ENCODE measurements at places on chromosomes 3 and 15. TPM values are rescaled to one million over a fixed set of nuclear protein-coding genes. Genes with fewer than 3 reads are reported as not detected.
A peak's percentile ranks its signal among the peaks of the same experiment; 100 is the strongest.

GRCh38 chr3:138113326-138113725, 2.1 kb downstream of the DZIP1L start:
- no peak for DNase-seq

GRCh38 chr3:146314871-146315270, 64.0 kb upstream of the PLSCR4 start:
- DNase-seq = no peak

DNA sequence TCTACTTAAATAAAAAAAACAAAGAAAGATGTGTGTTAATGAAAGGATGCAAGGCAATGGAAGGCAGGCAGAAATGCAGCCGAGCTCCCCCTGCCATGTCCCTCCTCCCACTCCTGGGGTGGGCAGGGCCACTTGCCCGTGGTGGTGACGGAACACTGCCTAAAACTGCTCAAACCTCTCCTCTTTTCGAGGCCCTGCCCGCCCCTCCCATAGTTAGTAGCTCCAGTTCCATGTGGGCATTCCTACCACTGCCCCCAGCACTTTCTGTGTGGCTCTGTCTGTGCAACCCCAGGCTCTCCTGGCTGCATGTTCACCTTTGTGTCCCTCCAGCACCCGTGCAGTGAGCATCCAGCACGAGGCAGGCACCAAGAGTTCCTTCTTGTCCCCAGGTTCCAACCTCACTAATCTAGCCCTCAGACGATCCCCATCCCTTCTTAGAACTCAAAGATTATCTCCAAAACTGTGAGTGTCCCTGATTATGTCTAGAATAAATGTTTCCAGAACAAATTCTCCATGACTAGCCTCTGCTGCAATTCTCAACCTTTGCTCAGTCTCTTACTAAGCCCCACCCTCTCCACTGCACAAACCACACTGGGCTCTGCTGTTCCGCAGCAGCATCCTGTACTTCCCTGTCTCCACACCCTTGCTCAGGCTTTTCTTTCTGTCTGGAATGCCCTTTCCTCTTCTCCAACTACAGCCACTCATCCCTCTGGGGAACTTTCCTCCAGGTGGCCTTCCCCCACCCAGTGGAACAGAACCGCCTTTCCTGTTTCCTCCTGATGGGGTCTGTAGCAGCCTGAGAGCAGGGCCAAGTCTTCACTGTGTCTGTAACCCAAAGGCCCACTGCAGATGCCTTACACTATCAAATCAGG, 32.6 kb upstream of the SPTBN5 start:
- no peak for DNase-seq

DNA sequence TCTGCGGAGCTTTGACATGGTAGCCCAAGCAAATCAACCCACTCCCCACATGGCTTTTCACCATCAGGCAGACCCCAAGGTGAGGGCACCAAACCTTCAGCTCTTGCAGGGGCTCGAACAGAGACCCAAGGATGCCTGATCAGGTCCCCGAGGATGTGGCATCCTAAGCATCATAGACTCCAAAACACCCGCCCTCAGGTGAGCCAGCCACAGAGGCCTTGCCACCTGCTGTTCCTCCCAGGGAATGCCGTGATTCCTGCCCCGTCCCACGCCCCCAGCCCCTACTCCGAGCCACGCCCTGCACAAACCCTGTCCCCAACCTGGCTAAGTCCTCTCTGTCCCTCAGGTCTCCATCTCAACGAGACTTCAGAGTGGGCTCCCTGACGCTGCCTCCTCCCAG, 34.7 kb upstream of the SLC41A3 start:
- no peak for DNase-seq

DNA sequence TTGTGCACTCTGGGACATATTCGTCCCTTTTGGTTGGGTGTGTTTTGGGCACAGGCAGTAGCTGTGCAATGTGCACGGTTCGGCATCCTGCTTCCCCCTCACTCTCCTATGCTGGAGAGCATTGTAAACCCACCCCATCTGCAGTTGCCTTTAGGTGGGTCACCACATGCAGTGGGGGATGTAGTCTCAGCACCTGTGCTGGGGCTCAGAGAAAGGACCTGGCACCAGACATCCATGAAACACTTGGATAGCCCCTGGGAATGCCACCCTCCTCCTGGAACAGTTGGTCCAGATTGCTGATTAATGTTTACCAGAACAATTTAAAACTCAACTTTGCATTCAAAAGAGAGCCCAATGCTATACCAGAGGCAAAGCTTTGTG, 123.9 kb upstream of the MEF2A start:
- DNase-seq = no peak

GRCh38 chr15:89963301-89964231, 37.6 kb upstream of the ZNF710 start:
- no peak for DNase-seq

- no peak for DNase-seq
Observed at GRCh38 chr15:39114690-39115378, 466.0 kb upstream of the THBS1 start.

- DNase-seq = no peak
Observed at GRCh38 chr15:95365511-95366107, 964.9 kb upstream of the NR2F2 start.

- DNase-seq = no peak
Observed at GRCh38 chr3:55708242-55708641, 221.1 kb upstream of the WNT5A start.

GRCh38 chr3:171383206-171384018, 76.8 kb downstream of the TNIK start:
- no peak for DNase-seq

GRCh38 chr15:68383161-68384074, 48.5 kb downstream of the ITGA11 start:
- DNase-seq = peak; percentile 10

DNA sequence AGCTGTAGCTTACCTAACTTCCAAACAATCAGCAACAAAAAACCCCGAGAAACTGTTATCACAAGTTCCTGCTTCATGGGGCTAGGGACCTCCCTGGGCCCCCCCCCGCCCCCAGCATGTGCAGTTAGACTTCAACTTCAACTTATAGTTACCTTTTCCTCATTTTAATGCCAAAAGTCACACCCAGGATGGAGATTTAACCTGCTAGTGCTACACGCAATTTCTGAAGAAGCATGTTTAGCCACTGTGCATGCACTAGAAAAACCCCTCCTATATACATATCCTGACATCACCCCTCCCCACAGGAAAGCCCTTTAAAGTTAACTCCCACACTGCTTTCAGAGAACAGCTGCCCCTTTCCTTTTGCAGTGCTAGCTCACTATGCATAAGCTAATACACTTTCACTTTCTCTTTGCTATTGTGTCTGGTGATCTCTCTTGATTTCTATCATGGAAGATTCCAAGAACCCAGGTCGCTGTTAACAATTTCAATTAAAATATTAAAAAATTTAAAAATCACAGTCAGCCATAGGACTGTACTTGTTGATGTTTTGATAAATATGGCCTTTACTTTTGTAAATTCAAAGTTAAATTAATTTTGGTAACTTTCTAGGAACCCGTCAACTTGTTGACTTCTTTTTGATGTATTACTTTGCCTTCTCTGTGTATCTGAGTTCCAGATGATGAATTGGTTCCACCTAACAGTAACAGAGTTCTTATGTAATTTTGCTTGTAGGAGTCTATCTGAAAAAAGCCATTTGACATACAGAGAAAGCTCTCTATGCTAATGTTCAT, 75.2 kb upstream of the ACAD9 start:
- peak; percentile 29 for DNase-seq

GRCh38 chr3:49017229-49017970, 980 bp downstream of the DALRD3 start:
- DNase-seq = no peak

DNA sequence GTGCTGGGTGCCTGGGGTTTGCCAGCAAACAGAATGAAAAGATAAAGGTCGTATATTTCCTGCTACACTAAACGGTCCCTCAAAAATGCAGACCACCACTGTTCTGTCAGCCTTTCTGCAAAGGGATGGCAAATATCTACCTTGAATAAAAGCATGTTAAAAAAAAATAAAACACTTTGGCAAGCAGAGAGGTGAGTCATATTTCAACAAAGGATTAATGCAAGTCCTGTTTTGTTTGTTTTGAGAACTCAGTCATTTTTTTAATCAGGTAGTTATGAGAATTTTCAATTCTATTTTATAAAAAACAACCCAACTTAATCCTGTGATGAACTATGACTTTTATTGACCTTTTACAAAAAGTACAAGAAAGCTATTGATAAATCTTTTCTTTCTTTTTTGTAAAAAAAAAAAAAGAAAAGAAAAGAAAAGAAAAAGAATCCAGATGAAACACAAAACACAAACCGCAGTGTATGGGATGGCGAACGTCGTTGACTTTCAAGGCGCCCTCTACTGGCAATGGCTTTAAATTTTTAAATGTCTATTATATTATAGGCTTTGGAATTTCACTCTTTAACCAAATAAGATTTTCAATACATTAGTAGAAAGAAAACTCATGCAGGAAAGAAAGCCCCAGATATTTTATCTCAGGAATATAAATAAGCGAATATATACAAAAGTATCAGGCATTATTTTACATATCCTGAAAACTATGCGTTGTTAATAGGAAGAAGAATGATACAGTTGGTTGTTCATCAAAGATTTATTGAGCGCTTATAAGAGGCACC, 87.8 kb downstream of the NCEH1 start:
- DNase-seq = peak; percentile 29

DNA sequence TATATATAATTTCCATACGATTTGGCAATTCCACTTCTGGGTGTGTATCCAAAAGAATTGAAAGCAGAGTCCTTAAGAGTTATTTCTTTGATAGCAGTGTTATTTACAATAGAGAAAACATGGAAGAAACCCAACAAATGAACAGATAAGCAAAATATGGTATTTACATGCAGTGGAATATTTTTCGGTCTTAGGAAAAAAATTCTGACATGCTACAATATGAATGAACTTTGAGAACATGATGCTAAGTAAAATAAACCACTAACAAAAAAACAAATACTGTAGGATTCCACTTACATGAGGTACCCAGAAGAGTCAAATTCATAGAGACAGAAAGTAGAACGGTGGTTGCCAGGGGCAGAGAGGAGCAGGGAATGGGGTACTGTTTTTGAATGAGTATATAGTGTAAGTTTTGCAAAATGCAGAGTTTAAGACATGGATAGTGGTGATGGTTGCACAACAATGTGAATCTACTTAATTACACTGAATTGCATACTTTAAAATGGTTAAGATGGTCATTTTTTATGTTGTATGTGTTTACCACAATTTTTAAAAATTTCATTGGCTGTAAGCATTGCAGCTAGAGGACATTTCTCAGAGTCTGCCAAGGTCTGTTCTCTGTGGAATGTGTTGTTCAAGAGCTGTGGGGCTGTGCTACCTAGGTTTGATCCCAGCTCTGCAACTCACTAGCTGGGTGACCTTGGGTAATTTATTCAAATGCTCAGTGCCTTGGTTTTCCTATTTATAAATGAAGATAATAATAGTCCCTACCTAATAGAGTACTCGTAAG, 122.1 kb downstream of the MEX3B start:
- DNase-seq = no peak

DNA sequence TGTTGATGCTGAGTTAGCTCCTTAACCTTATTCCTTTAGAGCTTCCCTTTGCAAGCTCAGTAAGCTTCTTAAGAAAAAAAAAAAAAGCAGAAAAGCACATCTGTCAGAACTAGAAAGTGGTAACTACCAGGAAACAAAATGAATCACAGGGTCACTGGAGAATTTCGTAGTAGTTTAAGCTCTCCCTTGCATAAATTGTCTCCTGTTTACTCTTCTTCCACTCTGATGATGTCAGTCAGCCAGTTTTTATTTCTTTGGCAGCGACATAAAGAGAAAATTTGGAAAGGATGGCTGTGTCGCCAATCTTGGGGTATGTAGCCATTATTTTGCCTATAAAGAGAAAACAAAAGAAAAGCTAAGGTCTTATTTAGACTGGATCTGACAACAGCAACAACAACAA, 3.2 kb upstream of the GABRR3 start:
- DNase-seq = no peak

- DNase-seq = no peak
Observed at GRCh38 chr3:143301031-143301901, 181.7 kb downstream of the CHST2 start.

- DNase-seq = no peak
Observed at GRCh38 chr15:99239545-99240198, 9.7 kb downstream of the TTC23 start.

GRCh38 chr15:78739996-78740903, 71.0 kb downstream of the ADAMTS7 start:
- no peak for DNase-seq

DNA sequence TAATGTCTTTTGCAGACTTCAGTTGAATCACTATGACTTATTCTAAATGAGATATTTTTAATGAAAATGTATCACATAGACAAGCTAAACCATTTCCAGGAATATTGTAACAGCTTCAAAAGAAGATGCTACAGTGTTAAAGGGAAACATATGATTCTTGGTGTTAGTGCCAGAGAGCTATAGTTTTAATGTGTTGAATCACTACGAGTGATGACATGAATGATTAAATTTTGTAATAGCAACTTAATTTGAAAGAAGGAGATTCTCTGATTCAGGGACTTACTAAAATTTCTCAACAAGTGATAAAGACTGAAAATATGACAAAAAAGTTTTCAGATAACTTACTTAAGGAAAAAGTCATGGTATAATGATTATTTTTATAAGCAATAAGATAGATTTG, 267.3 kb upstream of the SLITRK3 start:
- no peak for DNase-seq

DNA sequence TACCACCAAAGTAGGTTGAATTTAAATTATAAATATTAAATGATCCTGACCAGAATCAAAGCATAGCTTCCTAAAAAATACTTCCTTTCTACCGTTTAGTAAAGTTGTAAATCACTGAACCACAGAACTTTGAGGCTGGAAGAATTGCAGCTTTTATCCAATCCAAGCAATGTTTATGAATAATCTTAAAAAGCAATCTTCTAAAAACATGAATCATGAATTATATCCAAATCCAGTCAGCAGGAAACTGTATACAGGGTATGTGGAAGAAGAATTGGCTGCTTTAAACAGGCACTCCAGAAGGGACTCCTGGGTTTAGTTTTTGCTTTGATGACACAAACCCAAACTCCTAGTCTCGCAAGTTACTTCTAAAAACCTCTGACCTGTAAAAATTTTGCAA, 30.2 kb downstream of the HEG1 start:
- DNase-seq = no peak

GRCh38 chr3:64203216-64203615, 22.1 kb downstream of the PRICKLE2 start:
- no peak for DNase-seq

The TFDP2 gene
- total RNA-seq = 45.0 TPM

The PLXNA1 gene
- 11.7 TPM for total RNA-seq

The SIAH2 gene
- total RNA-seq = 26.4 TPM

The BMF gene
- 46.7 TPM for total RNA-seq

The MKRN2OS gene
- not detected for total RNA-seq

The SUCLG2 gene
- 62.8 TPM for total RNA-seq

The A4GNT gene
- total RNA-seq = not detected

The GUCA1C gene
- not detected for total RNA-seq

Data from T-cell (primary cell).